ENCODE measurements at places on chromosomes 5 and 9. TPM values are rescaled to one million over a fixed set of nuclear protein-coding genes. Genes with fewer than 3 reads are reported as not detected.

SYK gene
- not detected for total RNA-seq

INSYN2B gene
- 12.1 TPM for total RNA-seq

DNAJB5 gene
- total RNA-seq, result 16.1 TPM

ANKS6 gene
- total RNA-seq, result 31.1 TPM
